ENCODE measurements at places on chromosomes 3 and 15.

DNA sequence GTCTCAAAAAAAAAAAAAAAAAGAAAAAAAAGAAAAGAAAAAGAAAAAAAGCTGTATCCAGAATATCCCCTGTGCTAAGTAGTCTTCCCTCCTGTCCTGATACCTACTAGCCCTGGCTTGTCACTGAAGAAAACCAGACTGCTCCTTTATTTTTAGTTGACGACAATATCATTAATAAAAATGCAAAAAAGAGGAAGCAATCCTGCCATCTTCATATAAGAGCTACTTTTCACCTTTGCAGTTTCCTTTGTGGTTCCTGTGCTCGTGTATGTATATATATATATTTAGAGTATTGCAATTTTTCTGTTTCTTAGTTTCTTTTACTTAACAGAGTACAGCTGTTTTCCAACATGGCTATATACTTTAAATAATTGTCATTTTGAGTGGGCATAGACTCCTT, 13.6 kb downstream of the C3orf20 start:
- DNase-seq, result no peak
- H3K27me3 ChIP-seq, result no peaks in the 10 kb centered on the region
- no peaks in the 10 kb centered on the region for H3K36me3 ChIP-seq
- no peak overlapping the region for H3K27ac ChIP-seq
- no peak overlapping the region for H3K4me3 ChIP-seq
- H3K4me1 ChIP-seq, result no peaks in the 10 kb centered on the region

DNA sequence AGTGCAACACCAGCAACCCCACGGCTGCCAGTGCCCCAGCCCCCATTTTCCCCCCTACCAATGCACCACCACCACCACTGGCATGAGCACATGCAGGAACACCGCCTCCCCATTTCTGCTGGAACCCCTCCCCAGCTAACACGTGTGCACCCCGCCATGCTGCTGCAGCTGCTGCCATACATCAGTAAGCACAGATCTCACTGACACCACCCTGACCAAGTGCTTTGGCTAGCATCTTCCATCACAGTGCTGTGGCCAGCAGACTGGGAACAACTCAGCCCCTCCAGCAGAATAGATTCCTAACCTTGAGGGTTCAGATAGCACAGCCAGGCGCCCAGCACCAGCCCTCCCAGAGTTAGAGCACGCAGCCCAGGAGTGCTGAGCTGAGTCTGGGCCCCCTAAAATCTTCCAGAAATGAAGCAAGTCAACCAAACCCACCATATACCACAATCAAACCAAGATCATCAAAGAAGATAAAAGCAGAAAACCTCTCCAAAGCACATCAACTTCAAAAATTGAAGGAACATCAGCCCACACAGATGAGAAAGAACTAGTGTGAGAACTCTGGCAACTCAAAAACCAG, 81.2 kb upstream of the CDV3 start:
- no peak for DNase-seq
- H3K27ac ChIP-seq, result no peak overlapping the region
- H3K36me3 ChIP-seq, result no peaks in the 10 kb centered on the region
- H3K27me3 ChIP-seq, result no peaks in the 10 kb centered on the region

DNA sequence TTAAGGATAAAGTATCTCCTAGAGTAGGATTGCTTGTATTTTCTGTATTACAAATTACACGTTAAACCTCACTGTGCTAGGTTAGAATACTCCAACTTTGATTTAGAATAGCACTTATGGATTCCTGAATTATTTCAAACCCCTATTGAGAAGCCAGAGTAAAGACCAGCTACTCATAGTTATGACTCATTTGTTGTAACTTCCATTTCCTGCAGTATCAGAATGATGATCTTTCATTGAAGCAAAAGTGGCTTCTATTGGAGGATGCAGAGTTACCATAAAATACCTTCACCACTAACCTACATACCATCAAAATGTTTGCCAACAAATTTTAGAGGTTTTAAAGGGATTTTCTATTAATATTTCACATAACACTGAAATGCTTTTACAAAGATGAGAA, 1322.7 kb upstream of the ALCAM start:
- H3K27ac ChIP-seq, result no peak overlapping the region
- no peak for DNase-seq

DNA sequence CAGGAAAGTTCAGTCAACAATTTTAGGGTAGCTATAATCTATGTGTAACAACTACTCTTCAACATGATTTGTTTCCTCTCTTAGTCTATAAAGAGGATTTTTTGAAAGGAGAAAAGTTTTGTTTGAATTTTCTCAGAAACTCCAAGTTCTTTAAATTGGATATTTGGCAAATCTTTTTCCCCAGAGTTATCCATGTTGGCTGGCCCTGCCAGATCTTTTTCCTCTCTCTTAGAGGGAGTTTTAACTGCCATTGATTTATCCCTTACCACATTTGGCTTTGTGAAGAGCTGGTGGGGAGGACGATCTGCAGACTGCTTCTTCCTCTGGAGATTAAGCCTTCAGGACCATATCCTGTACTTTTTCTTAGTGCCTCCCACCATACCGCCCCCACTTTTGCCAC, 64.9 kb upstream of the ROPN1 start:
- H3K27ac ChIP-seq, result no peak overlapping the region
- H3K4me1 ChIP-seq, result no peaks in the 10 kb centered on the region
- no peaks in the 10 kb centered on the region for H3K36me3 ChIP-seq
- DNase-seq, result no peak

DNA sequence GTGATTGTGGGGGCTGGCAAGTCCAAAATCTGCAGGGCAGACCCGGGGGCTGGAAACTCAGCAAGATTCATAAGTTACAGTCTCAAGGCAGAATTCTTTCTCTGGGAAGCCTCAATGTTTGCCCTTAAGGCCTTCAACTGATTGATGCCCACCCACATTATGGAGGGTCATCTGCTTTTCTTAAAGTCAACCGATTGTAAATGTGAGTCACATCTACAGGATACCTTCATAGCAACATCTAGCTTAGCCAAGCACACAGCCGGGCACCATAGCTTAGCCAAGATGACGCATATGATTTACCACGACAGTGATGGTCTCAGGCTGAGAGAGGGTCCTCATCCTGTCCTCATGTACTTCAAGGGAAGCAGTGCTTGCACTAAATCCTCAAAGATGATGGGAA, 43.5 kb downstream of the IDH2 start:
- peaks cover 60% of the 10 kb centered on the region for H3K4me1 ChIP-seq
- H3K4me3 ChIP-seq, result no peak overlapping the region
- no peak for DNase-seq

- peak; percentile 34 for DNase-seq
- no peaks in the 10 kb centered on the region for H3K36me3 ChIP-seq
- H3K4me1 ChIP-seq, result peaks cover 35% of the 10 kb centered on the region
- H3K4me3 ChIP-seq, result no peak overlapping the region
Measured at GRCh38 chr15:57589281-57589680, 2.4 kb upstream of the MYZAP start.

Measured in body of pancreas (tissue), 4 donors.